CD4-positive, alpha-beta T cell (primary cell): ENCODE measurements at places on chromosomes 2 and 18.

GRCh38 chr2:64524604-64525316 lies 632 bp downstream of the AFTPH start:
- no peak for DNase-seq

DNA sequence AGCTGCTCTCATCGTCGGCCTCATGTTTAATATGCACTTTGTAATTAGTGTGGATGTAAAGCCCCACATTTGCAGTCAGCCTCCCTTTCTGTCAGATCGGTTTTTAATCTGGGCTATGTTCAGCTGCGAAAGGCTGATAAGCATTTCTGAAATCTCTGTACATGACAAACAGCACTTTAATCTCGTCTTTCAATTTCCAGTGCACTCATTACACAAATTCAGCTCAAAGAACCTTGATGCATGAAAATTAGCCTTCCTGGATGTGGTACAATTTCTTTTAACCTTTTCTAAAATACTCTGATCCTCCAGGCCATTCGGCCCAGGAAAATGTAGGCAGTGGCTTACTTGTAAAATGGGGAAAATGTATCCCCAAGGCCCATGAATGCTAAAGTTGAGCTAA lies 265.1 kb downstream of the RND3 start:
- DNase-seq = no peak

DNA sequence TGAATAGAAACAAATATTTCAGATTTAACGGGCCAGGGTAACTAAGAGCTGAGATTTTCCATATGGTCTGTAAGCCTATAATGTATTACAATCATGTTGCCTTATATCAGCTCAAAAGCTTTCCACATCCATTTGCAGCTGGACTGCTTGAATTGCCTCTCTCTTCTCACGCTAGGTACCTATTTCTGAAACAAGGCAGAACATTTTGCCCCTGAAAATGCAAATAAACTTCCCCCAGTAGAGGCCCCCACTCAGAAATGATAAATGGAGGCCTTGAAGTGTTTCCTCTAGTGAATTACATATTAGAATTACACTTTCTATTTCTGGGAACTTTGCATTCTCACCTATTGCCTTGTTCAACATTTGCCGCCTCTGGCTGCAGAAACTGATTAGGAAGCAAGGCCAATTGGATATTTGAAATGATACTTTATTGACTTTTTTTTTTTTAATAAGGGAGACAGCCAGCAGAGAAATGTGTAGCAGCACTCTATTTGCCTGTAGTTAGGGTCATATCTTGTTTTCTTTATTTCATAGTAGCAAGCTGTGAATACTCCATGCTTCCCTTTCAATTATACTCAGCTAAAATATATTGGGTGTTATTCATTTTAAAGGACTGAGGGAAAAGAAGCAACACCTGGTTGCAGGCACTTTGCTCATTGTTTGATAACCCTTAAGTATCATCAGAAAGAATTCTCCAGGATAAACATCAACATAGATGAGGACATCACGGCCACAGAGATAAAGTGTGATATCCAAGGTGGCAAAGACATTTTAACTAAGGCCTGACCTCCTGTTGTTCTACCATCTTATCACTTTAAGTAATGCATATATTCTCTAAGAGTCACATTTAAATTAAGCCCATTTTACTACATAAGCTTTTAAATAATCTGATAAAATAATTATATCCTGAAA lies 505.5 kb downstream of the LRRTM4 start:
- no peak for DNase-seq

DNA sequence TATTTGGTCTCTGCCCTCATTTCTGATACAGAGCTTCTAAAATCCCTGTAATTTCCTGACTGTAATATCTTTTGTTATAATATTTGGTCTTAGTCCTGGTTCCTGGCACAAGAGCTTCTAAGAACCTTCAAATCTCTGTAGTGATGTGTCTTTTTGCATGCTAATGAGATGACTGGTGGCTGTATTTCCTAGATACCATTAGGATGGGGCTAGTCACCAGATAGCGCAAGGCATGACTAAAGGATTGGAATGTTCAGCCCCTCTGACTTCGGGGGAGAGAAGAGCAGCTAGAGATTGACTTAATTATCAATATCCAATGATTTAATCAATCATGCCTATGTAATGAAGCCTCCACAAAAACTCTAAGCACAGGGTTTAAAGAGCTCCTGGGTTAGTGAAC lies 620.8 kb upstream of the ACVR2A start:
- no peak for DNase-seq

GRCh38 chr2:221845021-221845365 lies 272.9 kb upstream of the EPHA4 start:
- no peak for DNase-seq

DNA sequence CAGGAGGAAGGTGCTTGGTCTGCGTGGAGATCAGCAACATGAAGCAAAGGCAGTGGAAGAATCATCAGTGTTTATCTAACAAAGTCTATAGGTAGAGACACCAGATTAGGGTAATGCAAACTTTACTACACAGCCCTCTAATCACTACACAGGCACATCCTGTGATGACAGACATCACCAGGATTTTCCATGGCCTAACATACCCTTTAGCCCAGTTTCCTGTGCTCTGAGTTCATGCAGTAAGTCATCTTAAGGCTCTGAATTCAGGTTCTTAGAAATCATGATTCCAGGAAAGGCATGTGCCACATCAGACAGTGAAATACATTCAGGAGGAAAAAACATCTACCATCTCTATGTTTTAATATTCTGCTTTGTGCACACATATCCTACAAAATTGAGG lies 708.5 kb upstream of the SLC8A1 start:
- DNase-seq = no peak

- no peak for DNase-seq
Measured at GRCh38 chr18:40546875-40547274, 1408.2 kb upstream of the PIK3C3 start.

GRCh38 chr18:21327101-21327500 lies 85.1 kb downstream of the GREB1L start:
- DNase-seq = no peak

GRCh38 chr18:79829136-79829854 lies 31.6 kb downstream of the KCNG2 start:
- DNase-seq = no peak

- DNase-seq = no peak
Measured at GRCh38 chr2:65033178-65033577, 23.0 kb upstream of the CEP68 start.

- DNase-seq = no peak
Measured at GRCh38 chr2:239693761-239694415, 293.1 kb upstream of the HDAC4 start.
